ENCODE measurements at places on chromosomes 12 and 14.

DNA sequence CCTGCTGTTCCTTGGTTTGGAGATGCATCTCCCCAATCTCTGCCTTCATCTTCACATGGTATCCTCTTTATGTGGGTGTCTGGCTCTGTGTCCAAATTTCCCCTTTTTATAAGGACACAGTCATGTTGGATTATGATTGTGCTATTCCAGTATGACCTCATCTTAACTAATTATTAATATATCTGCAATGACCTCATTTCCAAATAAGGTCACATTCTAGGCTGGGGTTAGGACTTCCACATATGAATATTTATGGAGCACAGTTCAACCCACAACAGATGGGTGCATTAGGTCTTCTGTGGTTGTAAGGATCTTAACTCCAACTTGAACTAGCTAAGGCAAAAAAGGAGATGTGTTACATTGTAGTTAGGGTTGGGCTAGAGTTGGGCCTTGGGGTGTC, 69.4 kb downstream of the ADCK1 start:
- no peak for DNase-seq

- DNase-seq: no peak
Measured at GRCh38 chr12:70839544-70839943, 81.0 kb downstream of the PTPRR start.

GRCh38 chr12:68785358-68785757, 22.6 kb upstream of the MDM2 start:
- no peak for DNase-seq

- no peak for DNase-seq
Measured at GRCh38 chr12:53737093-53737808, 10.0 kb upstream of the CALCOCO1 start.

- no peak for DNase-seq
Measured at GRCh38 chr12:5969156-5969973, 24.3 kb upstream of the ANO2 start.

GRCh38 chr12:70507442-70507841, 129.8 kb downstream of the PTPRB start:
- no peak for DNase-seq

GRCh38 chr12:87827638-87828264, 201.4 kb downstream of the C12orf50 start:
- no peak for DNase-seq

GRCh38 chr12:19904819-19905218, 463.5 kb upstream of the PDE3A start:
- DNase-seq: no peak

GRCh38 chr14:67441256-67441655, 29.3 kb upstream of the PLEK2 start:
- peak; percentile 43 for DNase-seq
